ENCODE measurements at places on chromosomes 1 and 21.
A peak's percentile ranks its signal among the peaks of the same experiment; 100 is the strongest.

DNA sequence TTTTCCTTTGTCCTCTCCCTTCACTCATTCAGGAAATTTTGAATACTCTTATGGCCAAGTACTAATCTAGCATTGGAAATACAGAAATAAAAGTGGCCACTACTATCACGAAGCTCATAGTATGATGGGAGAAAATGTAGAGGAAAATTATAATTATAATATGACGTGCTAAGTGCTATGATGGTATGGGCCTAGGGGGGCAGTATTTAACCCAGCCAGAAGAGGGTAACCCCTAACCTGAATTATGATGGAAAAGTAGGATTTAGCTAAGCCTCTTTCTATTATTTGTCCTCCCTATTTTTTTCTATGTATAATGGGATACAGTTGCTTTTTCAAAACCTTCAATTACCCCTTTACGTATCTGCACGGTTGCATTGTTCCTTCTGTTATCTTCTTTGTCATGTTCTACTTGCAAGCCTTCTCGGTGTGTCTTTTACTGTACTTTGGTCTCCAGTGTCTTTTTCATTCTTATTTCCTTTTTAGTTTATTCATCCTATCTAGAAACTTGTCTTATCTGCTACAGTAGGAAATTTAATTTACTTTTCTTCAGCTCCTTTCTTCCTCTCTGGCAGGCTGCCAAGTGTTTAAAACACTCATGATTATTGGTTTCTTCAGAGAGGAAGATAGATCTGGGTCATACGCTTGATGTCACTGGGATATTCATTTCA is 88.8 kb upstream of the GPR52 start:
- peak; percentile 47 for DNase-seq

- DNase-seq = no peak
Observed at GRCh38 chr1:65359888-65360287, 50.5 kb downstream of the DNAJC6 start.

DNA sequence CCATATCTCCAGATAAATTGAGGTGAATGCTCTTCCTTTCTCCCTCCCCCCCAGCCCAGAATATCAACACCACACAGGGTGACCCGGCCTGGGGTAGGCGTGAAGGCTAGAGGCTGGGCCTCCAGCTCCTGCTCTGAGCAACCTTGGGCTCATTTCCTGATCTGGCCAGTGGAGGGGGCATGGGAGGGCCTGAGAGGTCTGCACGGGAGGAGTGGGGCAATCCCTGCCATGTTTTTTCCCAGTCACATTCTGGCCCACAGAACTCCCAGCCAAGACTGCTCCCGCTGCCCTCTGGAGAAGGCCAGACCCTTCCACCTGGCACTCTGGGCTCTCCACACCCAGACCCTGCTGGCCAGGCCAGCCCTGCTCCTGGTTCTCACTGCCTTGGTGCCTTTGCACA is 3.9 kb downstream of the CLDN19 start:
- DNase-seq = peak; percentile 50

- no peak for DNase-seq
Observed at GRCh38 chr1:209590405-209590804, 6.9 kb downstream of the CAMK1G start.

GRCh38 chr1:74652711-74653139 is 20.9 kb downstream of the ERICH3 start:
- no peak for DNase-seq

GRCh38 chr1:87436534-87436933 is 107.9 kb downstream of the LMO4 start:
- DNase-seq = no peak

GRCh38 chr1:80987106-80987505 is 813.6 kb upstream of the ADGRL2 start:
- no peak for DNase-seq

DNA sequence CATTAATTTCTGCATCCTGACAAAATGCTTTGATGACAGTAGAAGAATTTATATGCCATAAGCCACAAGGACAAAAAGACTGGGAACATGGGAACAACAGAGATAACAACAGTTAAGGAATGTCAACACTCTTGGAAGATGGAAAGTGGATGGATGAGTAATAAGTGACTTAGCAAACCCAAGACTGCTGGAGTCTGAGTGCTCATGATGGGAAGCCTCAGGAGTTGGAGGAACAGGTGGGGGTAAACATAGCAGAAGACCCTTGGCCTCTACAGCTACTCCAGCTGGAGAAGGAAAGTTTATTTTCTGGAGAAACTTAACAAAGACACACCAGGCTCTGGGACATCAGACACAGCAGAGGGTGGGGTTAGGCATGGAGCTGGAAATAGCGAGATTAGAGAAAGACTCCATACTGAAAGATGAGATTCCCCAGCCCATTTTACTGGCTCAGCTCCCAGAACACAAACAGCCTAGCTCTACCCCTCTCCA is 13.6 kb downstream of the G0S2 start:
- DNase-seq = peak; percentile 85

DNA sequence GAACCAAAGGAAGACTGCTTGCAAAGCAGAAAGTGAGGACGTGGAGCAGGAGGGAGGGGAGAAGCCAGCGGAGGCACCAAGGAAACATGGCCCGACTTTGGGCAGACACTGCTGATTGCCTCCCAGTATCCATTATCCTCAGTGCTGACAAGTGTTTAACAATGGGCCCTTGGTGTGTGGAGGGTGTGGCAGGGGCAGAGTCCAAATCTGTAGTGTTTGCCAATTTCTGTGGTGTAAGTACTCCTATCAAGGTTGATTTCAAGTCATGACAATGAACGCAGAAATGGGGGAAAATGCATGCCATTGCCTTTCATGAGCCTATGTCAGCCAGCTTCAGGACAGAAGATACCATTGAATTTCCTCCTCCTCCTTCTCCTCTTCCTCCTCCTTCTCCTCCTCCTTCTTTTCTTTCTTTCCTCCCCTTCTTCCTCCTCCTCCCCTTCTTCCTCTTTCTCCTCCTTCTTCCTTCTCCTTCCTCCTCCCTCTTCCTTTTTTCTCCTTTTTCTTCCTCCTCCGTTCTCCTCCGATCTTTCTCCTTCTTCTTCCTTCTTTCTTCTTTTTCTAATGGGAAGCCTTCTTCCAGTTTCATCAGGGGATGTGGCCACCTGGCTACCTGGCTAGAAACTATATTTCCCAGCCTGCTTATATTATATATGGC is 10.3 kb upstream of the PHC2 start:
- DNase-seq = no peak

GRCh38 chr1:58899587-58900271 is 115.9 kb upstream of the JUN start:
- no peak for DNase-seq

DNA sequence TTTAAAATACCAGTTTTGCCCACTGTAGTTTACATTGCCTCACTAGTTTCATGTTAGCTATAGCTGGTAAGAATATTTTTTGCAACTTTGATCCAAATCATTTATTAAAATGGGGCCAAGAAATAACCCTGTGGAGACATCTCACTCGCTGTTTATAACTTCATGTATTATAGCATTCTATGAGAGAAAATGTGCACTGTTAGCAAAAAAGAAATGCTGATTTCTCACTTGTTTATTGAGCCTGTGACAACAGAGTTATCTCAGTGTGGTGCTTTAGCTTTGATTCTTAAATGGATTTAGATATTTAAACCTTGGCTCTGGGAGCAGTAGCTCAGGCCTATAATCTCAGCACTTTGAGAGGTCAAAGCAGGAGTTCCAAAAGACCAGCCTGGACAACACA is 127.9 kb downstream of the PIK3R3 start:
- no peak for DNase-seq

GRCh38 chr1:198295971-198296370 is 139.2 kb downstream of the NEK7 start:
- no peak for DNase-seq

DNA sequence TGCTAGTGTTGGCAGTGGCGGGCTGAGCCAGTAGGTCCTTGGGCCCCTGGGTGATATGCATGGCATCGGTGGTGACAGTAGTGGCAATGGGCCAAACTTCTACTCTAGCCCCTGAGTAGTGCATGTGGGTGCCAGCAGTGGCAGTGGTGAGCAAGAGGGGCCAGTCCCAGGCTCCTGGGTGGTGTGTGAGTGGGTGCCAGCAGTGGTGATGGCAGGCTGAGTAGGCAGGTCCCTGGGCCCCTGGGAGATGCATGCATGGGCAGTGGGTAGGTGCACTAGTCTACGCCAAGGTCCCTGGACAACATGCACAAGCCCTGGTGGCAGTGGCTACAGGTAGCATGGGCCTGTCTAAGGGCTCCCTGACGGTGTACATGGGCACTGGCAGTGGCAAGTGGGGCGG is 24.6 kb upstream of the TTC22 start:
- DNase-seq = no peak

DNA sequence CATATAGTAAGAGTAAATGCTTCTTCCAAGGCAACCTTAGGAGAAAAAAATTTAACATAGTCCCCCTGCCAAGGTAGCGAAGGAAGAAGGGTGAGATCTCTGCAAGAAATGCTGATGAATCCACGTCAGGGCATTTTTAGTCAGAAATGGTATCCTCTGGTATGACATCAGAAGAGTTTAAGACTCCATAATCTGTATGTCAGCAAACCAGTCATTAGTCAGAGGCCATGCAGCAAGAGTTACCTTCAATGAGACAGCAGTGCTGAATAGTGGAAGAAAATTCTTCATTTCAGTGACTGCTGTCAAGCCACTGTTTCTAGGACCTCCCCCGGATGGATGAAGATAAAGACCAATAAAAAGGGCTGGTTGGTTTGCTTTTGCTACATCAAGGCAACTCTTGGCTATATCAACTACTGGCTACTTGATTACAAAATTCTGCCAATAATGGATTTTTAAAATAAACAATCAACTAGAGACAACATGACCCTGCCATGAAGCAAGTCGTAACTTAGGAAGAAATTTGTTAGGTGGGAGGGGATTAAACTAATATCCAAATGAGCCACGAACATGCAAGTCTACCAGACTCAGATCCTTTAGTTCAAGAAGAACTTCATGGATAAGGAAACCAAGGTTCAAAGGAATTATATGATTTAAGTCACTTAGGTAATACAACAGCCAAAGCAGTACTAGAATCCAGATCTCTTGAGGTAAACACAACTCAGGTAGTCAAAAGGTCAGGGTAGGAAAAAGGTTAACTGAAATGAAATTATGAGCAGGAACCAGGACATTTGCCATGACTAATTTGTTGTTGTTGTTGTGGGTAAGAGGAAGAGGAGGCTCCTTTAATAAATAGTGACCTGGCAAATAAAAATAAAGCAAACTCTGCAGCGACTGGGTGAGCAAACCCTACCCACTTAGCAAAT is 25.6 kb upstream of the GUCA2A start:
- no peak for DNase-seq

GRCh38 chr1:208008534-208008933 is 97.6 kb upstream of the CD34 start:
- no peak for DNase-seq

DNA sequence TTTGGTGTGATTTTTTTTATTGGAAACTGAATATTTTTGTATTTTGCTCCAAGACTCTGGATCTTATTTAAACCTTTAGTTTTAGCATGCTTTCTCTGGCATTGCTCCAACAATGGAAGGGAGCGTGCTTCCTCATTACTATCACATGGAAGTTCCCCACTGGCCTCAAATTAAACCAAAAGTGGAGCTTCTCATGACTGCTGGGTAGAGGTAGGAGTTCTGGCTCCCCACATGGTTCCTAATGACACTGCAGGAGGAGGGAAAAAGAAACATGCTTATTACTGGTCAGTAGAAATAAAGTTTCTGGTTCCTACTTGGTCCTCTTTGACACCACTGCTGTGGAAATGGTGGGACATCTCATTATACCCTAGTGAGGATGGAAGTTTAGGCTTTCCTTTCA is 310.5 kb downstream of the PTGER3 start:
- DNase-seq = peak; percentile 25

DNA sequence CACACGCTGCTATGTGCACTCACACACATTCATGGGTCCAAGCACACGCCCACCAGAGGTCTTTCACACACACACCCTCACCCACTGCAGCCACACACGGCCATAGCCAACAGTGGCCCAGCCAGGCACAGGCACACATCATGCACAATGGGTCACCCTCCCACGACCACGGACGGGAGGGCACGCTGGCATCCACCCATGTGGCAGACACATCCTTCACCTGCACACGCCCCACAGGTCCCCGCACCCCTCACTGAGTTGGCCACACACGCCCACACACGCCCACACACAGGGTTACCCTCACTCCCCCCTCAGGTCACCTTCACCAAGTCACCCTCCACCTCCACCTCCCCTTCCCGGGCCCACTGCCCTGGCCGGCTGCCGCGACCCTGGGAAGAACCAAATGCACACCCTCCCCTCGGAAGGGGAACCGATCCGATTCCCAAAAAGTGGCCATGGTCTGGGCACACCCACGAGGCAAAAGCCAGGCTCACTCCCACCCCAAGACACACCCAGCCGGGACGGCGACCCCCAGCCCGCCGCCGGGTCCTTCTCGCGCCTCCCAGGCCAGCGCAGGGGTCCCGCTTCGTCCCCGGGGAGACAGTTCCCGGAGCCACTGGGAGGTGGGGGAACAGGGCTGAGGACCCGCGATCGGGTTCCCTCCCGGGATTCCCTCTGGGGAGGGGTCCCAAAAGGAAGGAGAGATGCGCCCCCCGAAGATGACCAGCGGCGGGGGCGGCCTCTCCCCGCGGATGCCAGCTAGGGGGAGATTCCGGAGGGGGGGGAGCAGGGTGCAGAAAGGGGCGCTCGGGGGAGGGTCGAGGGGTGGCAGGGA is 860 bp downstream of the SDC3 start:
- no peak for DNase-seq

DNA sequence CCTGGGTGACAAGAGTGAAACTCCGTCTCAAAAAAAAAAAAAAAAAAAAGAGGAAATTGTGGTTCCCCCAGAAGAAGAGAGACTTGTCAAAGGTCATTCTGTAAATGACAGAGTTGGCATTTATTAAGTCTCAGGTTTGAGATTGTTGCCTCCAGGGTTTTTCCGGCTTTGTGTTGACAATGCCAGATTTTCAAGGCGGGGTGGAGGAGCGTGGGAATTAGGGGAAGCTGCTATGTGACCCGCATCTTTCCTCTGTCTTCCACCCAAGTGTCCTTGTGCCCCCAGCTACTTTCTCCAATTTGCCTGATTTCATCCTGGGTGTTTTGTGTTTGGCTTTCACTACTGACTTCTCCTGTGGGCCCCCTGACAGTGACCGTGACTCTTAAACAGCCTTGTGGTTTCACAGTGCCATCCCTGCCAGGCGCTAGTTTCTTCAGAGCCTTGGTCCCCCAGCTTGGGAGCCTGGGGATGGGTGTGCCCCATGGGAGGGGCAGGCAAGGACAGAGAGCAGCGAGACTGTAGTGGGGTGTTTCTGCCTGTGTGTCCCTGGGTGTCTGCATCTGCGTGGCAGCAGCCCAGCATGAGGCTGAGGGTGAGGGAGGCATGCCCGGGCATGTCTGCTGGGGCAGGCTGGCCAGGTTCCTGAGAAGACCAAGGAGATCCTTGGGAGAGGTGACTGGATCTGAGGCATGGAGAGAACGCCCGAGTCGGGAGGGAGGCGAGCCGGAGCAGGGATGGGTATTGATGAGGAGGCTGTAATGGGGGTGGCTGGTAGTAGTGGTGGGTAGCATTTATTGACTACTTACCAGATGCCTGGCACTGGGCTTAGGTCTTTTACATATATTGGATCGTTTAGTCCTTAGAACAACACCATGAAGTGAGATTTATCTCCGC is 46.3 kb downstream of the IER5 start:
- DNase-seq = peak; percentile 87

GRCh38 chr21:45655124-45655523 is 11.6 kb downstream of the PCBP3 start:
- DNase-seq = no peak

GRCh38 chr1:181129771-181130606 is 41.5 kb downstream of the IER5 start:
- peak; percentile 78 for DNase-seq
